Adipocyte (in vitro differentiated cells): ENCODE measurements at places on chromosomes 2 and 18.
A peak's percentile ranks its signal among the peaks of the same experiment; 100 is the strongest.

- no peak for DNase-seq
Observed at GRCh38 chr18:30639361-30639760, 403.2 kb downstream of the DSC3 start.

- peak; percentile 50 for DNase-seq
Observed at GRCh38 chr2:189328848-189329245, 112.4 kb upstream of the WDR75 start.

GRCh38 chr18:26205318-26205717, 20.9 kb upstream of the TAF4B start:
- DNase-seq = no peak

GRCh38 chr2:234863043-234863934, 88.5 kb upstream of the SH3BP4 start:
- peak; percentile 37 for DNase-seq

GRCh38 chr2:171404719-171405118, 29.1 kb downstream of the METTL8 start:
- no peak for DNase-seq

DNA sequence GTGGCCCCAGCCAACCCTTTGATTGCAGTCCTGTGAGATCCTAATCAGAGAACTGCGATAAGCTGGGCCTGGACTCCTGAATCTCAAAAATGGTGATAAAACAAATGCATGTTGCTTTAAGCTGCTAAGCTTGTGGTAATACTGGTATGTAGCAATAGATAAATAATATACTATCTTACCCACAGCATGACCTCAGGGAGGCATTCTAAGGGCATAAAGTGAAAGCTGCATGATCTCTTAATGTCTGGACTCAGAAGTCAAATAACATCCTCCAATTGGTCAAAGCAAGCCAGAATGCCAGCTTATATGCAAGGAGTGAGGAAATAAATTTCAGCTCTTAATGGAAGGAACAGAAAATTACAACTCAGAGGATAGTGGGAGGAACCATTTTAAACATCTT, 246.1 kb downstream of the FSIP2 start:
- DNase-seq = peak; percentile 4

DNA sequence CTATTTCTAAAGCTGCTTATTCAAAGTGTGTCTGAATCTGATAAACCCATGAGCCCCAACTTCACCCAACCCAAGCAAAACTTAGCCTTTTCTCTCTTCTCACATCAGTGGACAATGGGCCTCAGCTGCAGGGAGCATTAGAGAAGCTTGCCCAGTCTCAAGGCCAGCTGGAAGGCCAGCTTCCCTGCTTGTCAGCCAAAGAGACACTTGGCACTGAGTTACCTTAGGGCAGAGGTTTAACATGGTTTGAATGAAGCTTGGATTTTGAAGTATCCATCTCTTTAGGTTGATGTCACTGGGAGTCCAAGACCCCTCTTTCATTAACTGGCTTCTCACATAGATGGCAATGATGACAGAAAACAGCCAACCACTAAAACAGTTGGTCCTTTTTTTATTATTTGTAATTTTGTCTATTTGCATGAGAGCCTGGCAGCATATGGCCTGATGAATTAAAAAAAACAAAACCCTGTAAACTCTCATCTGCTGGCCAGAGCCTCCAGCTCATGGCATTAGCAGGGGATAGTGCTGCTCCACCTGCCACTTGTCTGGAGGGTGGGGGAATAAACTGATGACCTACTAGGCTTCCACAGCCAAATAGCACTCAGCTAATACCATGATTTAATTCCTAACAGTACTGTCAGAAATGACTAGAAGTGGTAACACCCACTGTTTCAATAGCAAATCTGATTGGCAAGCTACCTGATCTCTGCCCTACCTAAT, 137.0 kb downstream of the UBE2E3 start:
- no peak for DNase-seq

- DNase-seq = no peak
Observed at GRCh38 chr2:58700591-58700990, 459.5 kb upstream of the FANCL start.

DNA sequence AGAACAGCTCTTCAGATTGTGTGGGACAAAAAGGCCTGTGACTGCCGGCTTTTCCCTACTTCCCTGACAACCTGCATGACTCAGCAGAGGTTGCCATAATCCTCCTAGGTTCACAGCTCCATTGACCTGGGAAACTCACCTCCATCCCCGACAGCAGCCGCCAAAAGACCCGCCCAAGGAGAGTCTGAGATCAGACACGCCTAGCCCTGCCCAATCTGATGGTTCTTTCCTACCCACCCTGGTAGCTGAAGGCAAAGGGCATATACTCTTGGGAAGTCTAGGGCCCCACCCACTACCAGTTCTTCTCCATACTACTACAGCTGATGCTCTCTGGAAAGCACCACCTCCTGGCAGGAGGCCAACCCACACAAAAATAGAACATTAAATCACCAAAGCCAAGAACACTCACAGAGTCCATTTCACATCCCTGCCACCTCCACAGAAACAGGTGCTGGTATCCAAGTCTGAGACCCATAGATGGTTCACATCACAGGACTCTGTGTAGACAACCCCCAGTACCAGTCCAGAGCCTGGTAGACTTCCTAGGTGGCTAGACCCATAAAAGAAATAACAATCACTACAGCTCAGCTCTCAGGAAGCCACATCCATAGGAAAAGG, 140.6 kb downstream of the NETO1 start:
- DNase-seq = peak; percentile 2

DNA sequence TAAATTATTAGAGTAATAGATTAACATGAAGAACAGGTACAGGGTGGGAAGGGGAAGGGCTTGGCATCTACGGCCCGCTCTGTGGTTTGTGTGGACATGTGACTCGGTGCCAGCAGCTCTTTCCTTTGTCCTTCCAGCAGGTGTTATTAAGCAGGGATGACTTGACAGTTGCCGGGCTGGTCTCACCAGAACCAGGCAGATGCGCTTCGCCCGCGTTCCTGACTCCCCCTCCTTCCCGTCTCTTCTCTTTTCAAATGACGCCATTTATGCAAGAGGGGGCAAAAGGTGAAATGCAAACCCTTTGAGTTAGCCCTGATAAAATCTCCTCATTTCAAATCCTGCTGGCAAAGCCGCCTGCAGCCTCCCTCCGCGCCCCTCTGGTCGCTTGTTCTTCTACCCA, 38.9 kb upstream of the MGAT4A start:
- DNase-seq = no peak

DNA sequence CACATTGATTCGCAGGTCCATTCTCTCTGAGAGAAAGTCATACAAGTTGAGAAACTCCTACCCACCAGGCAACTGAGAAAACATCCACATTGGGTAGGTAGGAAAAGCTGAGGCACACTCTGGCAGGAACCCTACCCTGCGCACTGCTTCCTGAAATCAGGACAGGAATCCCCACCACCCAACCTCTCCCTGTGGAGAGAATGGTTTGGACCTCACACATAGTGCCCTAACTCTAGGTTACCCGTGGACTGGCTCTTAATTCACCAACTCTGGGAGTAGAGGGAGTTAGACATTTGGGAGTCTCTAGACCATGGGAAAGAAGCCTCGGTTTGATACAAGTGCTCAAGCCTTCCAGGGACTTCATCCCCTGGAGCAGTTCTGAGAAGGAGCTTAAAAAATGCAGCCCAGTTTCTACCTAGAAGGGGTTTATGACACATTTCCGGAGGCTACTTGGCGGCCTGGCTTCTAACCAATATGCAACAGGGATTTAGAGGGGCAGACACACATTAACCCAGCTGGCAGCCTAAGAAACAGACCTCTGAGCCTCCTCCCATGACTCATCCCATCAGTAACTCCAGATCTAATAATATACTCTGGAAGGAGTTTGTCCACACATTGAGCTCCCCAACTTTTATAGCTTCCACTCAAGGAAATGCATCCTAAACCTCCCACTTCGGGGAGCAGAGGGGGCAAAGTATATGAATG, 136.7 kb downstream of the EML6 start:
- peak; percentile 46 for DNase-seq

- no peak for DNase-seq
Observed at GRCh38 chr2:55019526-55020258, 30.6 kb downstream of the RTN4 start.
